ENCODE measurements at places on chromosomes 7 and 10. TPM values are rescaled to one million over a fixed set of nuclear protein-coding genes. Genes with fewer than 3 reads are reported as not detected.

- no peak overlapping the region for H3K27ac ChIP-seq
- H3K4me1 ChIP-seq = peaks cover 47% of the 10 kb centered on the region
- H3K4me3 ChIP-seq = no peak overlapping the region
- no peaks in the 10 kb centered on the region for H3K36me3 ChIP-seq
Observed at GRCh38 chr7:55537458-55537990, 34.8 kb downstream of the VOPP1 start.

DNA sequence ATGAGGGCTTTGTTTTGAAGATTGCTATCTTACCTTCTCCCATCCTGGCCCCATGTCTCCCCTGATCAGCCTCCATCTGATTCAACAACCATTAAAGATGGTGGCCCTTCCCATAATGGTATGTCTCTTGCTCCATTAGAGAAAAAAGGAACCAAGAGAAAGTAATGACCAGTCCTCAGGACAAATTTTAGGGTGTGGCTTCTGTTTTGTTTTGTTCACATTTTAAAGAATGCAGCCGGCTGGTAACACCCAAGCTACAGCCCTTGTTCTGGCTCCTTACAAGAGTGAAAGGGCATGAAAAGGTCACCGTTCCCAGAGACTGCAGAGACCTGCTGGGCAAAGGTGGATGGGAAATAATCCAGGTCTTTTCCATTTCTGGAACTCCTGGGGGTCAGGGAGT, 287.9 kb upstream of the NEBL start:
- H3K4me1 ChIP-seq = no peaks in the 10 kb centered on the region
- no peak overlapping the region for H3K4me3 ChIP-seq
- no peak for DNase-seq
- no peak overlapping the region for H3K27ac ChIP-seq
- no peaks in the 10 kb centered on the region for H3K36me3 ChIP-seq

DNA sequence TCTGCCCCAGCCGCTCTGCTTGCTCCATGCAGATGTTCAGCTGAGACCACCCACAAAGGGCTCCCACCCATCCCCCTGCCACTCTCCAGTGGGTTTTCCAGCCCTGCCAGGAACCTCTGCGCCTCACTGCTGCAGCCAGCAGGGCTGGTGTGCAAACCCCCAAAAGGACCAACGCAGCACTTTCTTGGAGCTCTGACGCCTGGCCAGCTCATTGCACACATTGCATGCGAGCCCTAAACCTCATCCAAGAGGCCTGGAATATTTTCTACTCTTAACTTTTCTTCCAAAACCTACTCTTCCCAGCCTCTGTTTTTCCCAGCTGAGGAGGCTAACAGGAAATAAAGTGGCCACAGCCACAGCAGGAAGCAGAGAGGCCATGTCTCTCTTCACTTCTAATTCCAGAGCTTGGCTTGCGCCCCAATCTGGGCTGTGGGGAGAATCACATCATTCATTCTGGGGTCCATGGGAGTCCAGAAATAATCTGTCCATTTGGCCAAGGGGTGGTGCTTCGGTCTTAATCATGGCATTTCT, 4.6 kb upstream of the FAM170B start:
- no peaks in the 10 kb centered on the region for H3K27me3 ChIP-seq
- H3K27ac ChIP-seq = no peak overlapping the region
- H3K36me3 ChIP-seq = no peaks in the 10 kb centered on the region

Gene TACR2
- total RNA-seq = 0.11 TPM

DNA sequence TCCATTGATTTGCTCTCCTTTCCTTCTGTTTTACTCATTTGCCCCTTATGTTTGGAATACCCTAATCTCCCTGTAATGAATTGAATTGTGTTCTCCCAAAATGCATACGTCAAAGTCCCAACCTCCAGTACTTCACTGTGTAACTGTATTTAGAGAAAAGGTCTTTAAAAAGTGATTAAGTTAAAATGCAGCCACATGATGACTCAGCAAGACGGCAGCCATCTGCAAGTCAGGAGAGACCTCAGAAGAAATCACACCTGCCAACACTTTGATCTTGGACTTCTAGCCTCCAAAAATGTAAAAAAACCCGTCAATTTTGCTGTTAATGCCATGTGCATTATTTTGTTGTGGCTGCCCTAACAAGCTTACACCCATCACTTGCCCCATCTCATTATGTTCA, 85.3 kb upstream of the PCLO start:
- no peaks in the 10 kb centered on the region for H3K36me3 ChIP-seq
- DNase-seq = no peak
- H3K4me3 ChIP-seq = no peak overlapping the region
- no peaks in the 10 kb centered on the region for H3K27me3 ChIP-seq

Gene NME8
- not detected for total RNA-seq

DNA sequence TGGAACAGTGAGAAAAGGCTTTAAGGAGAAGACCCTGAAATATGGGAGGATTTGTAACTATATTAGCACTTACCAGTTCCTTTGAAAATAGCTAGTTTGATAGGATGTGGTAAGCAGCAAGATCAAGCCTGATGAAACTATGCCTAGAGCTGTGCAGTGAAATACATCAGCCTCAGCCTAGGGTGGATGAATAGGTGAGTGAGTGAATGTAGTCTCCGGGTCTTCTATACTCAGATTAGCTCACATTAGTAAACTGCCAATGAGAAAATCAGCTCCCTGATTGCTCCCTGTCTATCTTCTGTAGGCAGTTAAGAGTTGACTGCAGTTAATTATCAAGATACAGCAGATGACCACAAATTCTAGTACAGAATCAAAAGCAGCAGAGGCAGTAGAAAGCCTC, 89.6 kb downstream of the ELAPOR2 start:
- DNase-seq = no peak
- H3K4me1 ChIP-seq = no peaks in the 10 kb centered on the region
- no peaks in the 10 kb centered on the region for H3K27me3 ChIP-seq
- H3K27ac ChIP-seq = no peak overlapping the region
- no peak overlapping the region for H3K4me3 ChIP-seq
